Stimulated activated CD4-positive, alpha-beta T cell treated with anti-CD3 and anti-CD28 coated beads, Interleukin-1b, Interleukin-23, amount 100 ng/mL, for 4 hours (primary cell): ENCODE measurements at places on chromosomes 13 and 19.

DNA sequence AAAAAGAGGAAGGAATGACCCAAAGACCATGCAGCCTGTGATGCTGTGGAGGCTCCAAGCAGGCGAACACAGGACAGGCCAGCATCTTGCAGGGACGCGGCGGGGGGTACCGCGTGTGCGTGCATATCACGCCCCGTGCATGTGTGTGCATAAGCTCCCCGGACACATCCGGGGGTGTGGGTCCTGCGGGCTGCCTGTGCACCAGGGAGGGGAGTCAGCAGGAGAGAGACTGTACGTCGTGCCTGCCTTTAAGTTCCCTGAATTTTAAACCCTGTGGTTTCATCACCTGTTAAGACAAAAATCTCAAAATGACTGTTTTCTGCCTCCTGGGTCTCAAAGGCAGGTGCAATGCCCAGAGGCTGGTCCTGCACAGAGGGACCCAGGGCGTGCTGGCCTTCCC lies 16.6 kb downstream of the ADAT3 start:
- DNase-seq = no peak

- DNase-seq = no peak
Observed at GRCh38 chr13:110421696-110422385, 114.8 kb downstream of the COL4A2 start.

- no peak for DNase-seq
Observed at GRCh38 chr13:108895220-108895704, 265.9 kb downstream of the MYO16 start.

GRCh38 chr13:33728271-33729037 lies 89.5 kb upstream of the RFC3 start:
- DNase-seq = no peak

GRCh38 chr13:34816245-34816884 lies 125.7 kb upstream of the NBEA start:
- DNase-seq = no peak

GRCh38 chr13:49421391-49421790 lies 22.5 kb downstream of the CAB39L start:
- peak; percentile 15 for DNase-seq

- no peak for DNase-seq
Observed at GRCh38 chr13:100434010-100434763, 154.4 kb downstream of the GGACT start.

DNA sequence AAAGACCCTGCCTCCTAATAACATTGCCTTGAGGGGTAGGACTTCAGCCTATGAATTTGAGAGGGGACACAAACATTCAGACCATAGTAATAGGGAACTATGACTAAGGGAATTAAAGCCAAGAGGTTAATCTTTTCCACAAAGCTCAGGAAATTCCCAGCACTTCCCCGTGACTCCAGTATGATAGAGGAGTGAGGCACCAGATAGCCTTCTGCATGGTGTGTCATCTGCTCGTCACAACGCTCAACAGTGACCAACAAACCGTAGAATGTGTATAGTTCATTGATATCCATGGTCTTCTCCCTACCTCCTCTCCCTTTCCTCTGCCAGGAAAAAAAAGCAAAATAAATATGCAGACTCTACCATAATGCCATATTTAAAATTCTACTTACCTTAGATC lies 64.4 kb downstream of the B3GLCT start:
- no peak for DNase-seq

DNA sequence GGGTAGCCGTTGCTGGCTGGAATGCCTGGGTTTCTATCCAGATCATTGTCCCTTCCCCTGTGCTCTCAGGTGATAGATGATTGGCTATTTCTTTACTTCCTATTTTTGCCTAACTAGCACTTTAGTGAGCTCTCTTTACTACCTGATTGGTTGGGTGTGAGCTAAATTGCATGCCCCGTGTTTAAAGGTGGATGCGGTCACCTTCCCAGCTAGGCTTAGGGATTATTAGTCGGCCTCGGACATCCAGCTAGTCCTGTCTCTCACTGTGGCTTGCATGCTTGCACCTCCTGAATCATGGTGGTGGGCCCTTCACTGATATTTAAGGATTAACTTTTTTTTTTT lies 10.1 kb downstream of the TTYH1 start:
- DNase-seq = no peak

- no peak for DNase-seq
Observed at GRCh38 chr13:114002009-114002544, 28.2 kb upstream of the C13orf46 start.

DNA sequence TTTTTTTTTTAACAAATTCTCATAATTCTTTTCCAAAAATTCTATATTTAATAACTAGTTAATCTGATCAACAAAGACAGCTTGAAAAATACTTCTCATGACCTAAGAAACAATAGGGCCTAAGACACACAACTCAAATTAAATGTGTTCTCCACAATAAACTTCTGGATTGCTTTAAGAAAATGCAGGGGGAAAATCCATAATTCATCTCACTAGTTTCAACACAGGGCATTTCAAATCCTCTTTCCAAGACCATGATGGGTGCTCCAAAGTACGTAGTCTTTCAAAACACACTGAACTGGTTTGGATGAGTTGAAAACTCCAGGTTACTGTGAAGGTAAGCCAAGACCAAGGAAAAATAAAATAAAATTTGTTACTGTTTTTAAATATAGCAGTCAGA lies 62.6 kb downstream of the DCLK1 start:
- DNase-seq = no peak

DNA sequence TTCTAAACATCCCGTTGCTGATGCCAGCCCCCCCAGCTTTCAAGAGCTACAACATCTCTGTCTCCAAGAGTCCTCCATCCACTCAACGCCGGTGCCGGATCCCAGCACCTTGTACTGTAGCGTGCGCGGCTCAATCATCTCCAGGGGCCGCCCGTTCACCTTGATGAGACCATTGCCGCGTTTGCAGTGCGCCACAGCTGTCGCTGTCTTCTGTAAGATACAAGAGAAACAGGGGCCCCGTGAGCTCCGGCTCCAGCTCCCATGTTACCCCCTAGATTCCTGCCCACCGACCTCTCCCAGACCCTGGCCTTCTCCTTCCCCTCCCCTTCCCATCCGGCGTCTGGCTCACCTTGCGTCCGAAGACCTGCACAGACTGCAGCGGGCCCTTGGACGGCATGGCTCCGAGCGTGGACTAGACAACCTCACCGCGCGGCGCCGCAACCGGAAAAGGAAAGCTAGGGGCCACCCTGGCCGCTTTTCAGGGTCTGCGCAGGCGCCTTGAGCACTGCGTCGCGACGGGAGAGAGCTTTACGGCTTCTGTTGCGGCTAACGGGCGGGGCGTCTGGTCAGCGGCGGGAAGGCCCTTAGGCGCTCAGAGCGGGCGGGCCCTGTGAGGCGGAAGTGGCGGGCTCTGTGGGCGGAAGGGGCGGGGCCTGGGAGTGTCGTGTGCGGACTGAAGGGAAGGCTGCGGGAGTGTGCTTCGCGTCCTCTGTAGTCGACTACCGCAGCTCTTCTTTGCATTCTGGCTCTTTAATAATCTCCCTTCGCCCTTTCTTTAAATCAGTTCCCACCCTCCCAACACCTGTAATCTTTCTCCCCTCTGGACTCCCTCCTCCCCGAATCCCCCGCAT lies at the start of gene RPS16:
TSS of gene RPS16 (minus strand) at position 451 of the 851 bp plus-strand sequence. CDS start at position 397, 54 bp downstream.
- peak; percentile 99 for DNase-seq

DNA sequence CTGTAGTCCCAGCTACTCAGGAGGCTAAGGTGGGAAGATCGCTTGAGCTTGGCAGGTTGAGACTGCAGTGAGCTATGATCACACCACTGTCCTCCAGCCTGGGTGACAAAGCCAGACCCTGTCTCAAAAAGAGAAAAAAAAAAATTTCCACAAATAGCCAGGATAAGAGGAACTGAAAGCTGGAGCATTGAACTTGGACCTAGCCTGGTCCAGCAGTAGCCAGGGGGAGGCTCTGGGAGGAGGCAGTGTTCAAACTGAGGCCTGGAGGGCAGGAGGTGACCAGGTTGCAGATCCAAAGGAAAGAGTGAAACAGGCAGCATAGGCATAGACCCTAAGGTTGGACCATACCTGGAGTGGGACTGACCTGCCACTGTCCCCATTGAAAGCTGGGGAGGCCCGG lies 26.9 kb upstream of the PIK3R2 start:
- DNase-seq = no peak

- no peak for DNase-seq
Observed at GRCh38 chr13:86684402-86684801, 885.2 kb upstream of the SLITRK6 start.

- peak; percentile 46 for DNase-seq
Observed at GRCh38 chr13:108155185-108156106, 59.9 kb downstream of the LIG4 start.

- no peak for DNase-seq
Observed at GRCh38 chr13:82076496-82076895, 1735.6 kb upstream of the SPRY2 start.

- no peak for DNase-seq
Observed at GRCh38 chr13:113044391-113045114, 61.0 kb upstream of the F7 start.

DNA sequence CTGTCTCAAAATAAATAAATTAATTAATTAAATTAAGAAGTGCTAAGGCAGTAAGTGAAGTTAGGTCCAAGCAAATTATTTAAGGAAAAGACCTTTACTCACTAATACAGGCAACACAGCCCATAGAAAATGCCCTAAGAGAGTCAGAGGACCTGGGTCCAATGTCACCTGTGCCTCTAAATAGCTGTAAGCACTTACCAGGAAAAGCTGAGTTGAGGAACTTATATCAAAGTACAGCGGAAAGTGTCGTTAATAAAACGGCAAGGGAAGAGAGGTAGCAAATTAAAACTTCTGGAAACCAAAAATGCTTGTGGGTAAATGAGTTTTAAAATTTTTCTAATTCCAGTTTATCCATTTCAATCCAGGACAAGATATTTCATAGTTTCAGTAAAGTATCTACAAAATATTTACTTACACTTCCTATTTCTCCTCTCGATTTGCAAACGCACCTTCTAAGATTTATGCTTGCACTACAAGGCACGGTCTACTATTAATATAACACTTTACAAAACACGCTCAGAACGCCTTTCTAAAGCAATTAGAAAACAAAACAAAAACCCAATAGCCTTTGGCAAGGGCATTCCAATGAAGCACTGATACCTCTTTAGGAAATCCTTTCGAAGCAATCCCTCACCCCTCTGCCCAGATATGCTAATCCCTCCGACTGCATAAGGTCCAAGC lies 963 bp downstream of the VPS36 start:
- DNase-seq = no peak

DNA sequence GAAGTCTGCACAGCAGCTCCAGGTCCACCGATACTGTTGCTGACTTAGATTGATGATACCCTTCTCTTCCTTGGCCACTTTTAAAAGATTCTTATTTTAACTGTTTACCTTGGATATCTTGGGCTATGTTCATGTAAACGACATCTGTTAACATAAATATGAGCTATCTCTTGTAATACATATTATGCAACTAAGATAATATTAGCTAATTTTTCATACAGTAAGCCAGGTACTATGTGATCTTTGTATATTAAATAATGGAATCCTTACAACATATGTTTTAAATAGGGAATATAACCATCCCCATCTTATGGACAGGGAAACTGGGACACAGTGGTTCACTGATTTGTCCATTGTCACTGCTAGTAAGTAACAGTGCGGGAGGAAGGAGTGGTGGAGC lies 37.9 kb downstream of the TNFRSF19 start:
- DNase-seq = no peak

DNA sequence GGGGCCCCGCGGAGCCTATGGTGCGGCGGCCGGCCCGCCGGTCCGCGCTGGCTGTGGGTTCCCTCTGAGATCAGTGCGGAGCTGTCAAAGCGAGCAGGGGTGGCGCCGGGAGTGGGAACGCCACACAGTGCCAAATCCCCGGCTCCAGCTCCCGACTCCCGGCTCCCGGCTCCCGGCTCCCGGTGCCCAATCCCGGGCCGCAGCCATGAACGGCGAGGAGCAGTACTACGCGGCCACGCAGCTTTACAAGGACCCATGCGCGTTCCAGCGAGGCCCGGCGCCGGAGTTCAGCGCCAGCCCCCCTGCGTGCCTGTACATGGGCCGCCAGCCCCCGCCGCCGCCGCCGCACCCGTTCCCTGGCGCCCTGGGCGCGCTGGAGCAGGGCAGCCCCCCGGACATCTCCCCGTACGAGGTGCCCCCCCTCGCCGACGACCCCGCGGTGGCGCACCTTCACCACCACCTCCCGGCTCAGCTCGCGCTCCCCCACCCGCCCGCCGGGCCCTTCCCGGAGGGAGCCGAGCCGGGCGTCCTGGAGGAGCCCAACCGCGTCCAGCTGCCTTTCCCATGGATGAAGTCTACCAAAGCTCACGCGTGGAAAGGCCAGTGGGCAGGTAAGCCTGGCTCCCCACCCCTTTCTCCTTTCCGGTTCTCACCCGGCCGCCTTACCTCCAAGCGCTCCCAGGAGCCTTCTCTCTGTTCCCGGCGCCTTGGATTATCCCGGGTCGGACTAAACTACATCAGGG lies at the start of gene PDX1:
TSS of gene PDX1 (plus strand) at position 67 of the 743 bp plus-strand sequence. CDS start at position 206, 139 bp downstream.
- DNase-seq = no peak

- DNase-seq = no peak
Observed at GRCh38 chr19:2732157-2732725, 7.6 kb downstream of the SLC39A3 start.

DNA sequence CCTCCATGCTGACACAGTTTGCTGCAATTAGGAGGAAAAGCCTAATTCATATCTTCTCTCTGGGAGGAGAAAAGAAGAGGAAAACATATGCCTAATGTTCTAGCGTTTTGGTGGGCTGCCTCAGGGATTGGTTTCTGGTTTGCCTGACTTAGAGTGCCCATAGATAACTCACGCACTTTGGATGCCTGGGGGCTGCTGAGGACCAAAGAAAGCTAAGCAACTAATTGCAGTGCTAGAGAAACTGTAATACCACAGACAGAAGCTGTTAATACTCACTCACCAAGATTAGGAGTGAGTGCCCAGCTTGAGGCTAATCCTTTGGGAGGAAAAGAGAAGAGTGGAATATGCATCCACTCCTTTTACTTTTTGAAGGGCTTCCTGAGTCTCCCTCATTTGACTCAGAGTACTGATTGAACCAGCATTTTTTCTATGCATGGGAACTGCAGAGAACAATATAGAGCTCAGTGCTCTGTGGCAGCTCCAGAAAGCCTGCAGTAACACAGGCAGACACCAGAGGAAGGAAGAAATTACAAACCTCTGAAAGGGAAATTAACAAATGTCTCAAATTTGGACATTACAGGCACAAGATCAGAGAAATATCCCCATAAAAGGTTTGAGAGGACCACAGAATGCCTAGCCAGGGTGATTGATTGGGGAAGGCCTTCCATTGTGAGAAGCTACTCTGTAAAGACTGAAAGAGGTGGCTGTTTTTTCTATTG lies 666.4 kb downstream of the OLFM4 start:
- no peak for DNase-seq

GRCh38 chr13:113978741-113979481 lies 5.0 kb upstream of the C13orf46 start:
- DNase-seq = no peak

DNA sequence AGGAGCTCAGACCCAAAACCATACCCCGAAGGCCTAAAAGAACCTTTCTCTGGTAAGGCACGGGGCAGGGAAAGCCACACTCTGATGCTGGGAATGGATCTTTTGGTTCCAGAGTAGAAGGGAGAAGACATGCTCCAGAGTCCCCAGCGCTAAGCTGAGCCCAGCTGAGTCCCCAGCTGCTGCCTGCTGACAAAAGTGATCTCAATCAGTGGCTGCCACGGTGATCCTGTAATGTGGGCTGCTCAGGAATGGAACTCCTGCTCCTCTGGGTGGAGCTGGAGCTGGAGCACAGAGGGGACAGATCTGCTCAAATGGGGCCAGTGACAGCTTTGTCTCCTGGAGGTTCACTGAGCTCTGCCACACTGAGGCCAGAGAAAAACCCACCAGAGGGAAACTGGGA lies 70.5 kb downstream of the MLLT1 start:
- no peak for DNase-seq
